Stimulated activated CD4-positive, alpha-beta T cell treated with anti-CD3 and anti-CD28 coated beads, Interleukin-1b, Interleukin-23, amount 100 ng/mL, for 24 hours (primary cell): ENCODE measurements at places on chromosomes 1 and 21.

DNA sequence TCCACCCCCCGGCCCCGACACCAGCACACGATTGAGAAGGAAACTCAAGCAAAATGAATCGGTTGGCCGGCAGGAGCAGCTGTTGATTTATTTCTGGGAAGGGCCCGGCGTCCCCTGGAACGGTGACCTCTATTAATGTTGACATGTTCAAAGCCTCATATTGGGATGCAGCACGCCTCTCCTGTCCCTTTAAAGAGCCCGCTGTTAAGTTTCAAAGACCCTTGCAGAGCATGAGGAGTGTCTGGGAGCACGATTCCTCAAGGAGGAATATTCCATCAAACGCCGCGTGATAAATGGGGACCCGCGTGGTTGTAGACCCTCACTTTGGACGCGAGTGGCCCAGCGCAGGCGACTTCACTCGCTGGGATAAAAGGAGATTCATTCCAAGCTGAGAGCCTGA, 21.5 kb upstream of the ACTL8 start:
- DNase-seq = no peak

DNA sequence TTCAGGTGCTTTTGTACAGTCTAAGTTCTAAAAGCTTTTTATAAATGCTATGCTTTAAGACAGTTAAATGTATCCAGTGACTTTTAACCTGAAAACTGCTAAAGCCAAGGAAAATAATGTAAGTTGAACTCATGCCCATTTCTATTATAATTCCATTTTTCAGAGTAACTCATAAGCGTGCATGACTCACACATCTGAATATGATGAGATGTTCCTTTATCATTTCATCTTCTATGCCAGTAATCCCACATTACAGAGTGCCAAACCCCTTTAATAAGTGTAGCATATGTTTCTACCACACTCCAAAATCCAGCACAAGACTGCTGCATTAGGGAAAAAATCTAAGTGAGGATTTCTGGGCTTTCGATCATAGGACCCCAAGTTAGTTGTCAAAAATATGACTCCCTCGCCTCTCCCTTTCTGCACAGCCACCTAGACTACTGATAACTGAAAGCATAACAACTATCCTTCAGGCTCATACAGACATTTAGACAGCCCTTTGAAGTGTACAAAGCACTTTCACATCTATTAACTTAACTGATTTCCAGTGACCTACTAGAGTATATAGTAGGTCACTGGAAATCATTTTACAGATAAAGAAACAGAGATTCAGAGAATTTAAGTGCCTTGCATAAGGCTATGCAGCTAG, 45.3 kb downstream of the JAK1 start:
- no peak for DNase-seq

DNA sequence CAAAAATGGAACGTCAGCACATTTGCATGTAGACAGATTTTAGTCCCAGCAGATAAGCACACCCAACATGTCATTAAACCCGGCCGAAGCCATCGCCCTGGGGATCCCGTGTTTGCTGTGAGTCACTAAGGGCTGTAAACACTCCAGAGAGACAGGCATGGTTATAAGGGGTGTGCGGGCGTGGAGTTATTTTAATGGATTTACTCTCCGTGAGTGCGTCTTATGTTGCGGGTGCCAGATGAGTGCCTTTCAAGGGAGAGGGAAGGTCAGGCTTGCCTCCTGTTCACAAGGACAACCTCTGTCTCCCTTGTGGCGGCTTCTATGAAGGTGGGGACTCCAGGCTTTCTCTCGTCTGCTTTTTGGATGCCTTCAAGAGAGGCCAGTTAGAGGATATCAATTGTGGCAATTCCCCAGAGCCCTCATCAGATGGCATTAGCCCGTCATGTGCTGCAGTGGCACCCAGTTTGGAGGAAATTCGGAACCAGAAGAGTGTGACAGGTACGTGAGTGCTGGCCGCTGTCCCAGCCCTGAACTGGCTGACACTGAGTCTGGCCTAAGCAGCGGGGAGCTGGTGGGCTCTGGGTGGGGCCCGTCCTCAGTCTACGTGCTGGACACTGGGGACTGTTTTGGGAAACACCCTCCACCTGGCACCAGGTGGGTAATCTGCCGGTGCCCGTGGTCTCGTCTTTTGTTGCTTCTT, 223.8 kb upstream of the TMEM51 start:
- no peak for DNase-seq

GRCh38 chr21:40335704-40336103, 468.5 kb downstream of the PCP4 start:
- DNase-seq = no peak

DNA sequence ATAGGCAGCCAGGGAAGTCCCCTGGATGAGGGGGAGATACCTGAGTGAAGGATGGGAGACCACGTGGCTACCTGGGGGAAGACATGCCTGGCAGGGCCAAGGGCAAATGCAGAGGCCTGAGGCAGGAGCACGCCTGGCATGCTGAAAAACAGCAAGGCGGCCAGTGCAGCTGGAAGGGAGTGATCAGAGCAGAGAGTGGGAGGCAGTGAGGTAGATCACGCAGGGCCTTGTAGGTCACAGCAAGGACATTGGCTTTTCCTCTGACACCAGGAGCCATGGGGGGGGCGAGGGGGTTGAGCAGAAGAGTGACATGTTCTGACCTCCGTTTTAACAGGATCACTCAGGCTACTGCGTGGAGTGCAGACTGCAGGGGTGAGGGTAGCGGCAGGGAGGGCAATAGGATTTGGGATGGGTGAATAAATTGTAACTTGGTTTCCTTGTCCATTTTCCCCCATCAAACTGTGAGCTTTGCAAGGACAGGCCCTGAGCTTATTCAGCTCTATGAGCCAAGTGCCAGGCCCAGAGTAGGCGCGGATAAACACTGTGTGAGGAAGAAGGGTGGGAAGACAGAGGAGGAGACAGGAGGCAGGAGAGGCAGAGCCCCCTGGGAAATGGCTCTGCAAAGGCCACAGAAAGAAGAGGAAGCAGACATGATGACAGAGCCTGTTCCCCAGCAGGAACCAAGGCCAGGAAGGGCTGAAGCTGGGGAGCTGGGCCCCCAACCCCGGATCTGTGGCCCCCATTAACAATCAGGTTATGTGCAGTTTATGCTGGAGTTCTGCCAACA, 16.6 kb downstream of the IFI6 start:
- no peak for DNase-seq

GRCh38 chr1:32266921-32267591, 16.0 kb downstream of the LCK start:
- DNase-seq = no peak

DNA sequence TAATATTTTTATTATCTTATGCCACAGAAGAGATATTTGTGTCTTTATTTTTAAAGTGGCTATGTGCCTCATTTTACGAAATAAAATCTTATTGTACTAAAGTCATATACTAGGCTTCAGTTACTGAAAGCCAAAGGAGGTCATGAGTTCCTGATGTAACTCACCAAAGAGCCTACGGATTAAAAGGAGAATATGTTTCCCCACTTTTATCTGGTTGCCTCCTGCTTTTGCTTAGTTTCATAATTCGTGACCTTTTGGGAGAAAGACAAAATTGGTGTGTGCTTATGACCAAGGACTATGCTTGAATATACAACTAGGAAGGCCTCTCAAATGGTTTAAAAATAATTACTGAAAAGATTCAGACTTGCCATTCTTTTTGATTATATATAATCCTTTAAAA, 18.2 kb upstream of the AHCTF1 start:
- no peak for DNase-seq

DNA sequence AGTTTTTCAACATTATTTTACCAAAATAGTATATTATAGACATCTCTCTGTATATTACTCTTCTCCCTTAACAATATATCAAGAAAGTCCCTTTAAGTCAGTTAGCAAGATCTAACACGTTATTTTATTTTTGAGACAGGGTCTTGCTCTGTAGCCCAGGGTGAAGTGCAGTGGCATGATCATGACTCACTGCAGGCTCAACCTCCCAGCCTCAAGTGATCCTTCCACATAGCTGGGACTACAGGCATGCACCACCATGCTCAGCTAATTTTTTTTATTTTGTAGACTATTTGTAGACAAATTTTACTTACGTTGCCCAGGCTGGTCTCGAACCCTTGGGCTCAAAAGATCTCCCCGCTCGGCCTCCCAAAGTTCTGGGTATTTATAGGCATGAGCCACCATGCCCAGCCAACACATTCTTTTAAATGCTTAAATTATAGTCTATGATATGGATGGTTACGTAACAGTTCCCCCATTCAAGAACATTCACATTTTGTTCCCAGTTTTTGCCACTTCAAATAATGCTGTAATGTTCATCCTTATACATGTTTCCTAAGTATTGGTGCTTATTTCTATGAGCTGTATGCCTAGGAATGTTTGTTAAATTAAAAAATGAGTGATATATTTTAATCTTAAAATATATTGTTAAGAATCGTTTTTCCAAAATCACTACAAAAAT, 70.4 kb downstream of the TUT4 start:
- no peak for DNase-seq

DNA sequence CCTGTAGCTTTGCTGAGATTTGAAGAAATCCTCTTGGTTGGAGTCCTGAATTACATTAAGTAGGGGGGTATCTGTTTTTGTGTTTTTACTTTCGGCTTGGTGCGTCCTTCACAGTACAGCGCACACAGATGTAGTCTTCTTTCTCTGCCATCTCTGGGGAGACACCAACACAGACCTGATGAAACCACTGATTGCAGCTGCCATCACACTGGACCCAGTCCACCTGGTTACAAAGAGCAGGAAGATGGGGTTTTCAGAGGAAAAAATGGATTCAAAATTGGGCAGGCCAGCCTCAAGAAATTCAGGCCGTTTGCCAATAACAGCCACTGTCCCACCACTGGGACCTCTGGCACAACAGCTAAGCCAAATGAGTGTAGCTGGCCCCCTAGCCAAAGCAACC, 18.7 kb upstream of the SYT2 start:
- DNase-seq = no peak

- no peak for DNase-seq
These were observed 33.3 kb downstream of the ALG14 start for GRCh38 chr1:95039360-95040031.

DNA sequence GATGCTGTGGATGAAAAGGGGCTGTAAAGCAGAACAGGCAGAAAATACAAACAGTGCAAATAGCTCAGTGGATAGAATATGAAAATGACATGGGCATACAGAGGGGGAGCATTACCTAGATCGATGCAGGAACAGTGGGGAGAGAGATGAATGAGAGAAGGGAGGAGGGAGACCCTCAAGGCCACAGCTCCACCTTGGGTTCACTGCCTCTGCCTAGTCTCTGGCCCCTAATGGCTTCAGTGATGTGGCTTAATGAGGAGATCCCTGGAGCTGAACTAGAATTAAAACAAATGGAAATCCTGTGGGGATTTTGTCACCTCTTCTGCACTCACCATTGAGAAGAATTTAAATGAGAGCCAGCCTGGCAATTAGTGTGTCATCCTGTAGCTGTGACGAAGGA, 165.0 kb downstream of the TNR start:
- no peak for DNase-seq

DNA sequence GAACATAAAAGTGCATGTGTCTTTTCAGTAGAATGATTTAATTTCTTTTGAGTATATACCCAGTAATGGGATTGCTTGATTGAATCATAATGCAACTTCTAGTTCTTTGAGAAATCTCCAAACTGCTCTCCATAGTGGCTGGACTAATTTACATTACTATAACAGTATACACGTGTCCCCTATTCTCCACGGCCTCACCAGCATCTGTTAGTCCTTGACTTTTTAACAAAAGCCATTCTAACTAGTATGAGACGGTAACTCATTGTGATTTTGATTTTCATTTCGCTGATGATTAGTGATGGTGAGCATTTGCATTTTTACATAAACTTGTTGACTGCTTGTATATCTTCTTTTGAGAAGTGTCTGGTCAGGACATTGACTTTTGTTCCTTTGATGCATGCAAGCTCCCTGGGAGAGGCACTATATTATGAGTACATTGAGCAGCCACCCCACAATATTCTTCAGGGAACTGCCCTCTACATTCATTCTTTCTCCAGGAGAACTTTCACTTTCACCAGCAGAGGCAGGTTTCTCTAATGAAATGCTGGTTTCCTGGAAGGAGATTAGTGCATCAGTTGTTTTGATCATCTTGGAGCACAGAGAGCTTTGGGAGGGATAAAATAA, 51.9 kb upstream of the LPGAT1 start:
- DNase-seq = no peak

- DNase-seq = no peak
These were observed 66.5 kb upstream of the LYST start for GRCh38 chr1:235933017-235933765.
